DMS79 (cell line): ENCODE measurements at places on chromosomes 6 and 20.

DNA sequence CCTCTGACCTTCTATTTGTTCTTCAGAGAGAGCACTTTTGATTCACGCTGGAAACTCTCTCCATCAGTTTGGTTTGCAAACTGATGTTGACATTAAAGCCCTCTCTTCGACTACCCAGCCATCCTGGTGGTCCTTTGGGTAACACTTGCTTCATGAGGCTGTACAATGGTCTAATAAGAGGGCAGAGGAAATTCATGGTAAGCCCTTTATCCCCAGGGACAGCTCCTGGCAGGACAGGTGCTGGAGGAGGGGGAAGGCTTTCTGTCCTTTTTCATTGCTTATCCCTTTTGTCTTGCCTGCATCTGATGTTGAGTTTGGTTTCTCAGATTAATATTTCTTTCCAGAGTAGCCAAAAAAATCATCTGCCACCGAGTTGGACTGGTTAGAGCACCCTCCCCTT lies 52.1 kb upstream of the CD93 start:
- DNase-seq: no peak

GRCh38 chr6:169479783-169480495 lies 221.9 kb downstream of the WDR27 start:
- DNase-seq: no peak

GRCh38 chr20:59276938-59277337 lies 23.5 kb upstream of the EDN3 start:
- DNase-seq: no peak

DNA sequence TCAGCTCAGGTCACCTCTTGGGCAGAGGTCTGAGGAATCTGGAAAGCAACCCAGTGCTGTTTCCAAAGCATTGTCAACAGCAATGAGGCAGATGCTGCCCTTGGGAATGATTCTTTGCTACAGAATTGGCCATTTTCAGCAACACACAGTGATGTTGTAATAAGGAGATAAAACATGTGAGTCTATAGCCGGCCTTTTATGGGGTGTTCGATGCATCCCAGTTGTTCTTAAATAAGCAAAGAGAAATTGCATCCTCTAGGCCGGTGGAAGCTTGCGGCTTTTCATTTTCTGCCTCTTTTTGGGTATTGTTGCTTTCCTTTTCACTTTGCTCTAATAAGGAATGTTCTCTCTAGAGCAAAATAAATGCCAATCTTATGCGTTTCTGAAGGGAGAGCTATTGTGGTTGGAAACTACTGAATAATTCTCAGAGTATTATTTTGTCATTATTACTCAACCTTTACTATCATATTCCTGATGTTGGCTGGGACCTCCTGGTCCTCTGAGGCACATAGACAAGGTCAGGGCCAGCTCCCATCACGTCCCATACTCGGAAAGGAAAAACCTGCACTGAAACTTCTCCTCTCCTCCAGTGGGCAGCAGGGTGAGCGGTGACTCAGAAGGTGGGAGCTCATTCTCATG lies 214.2 kb downstream of the CDH26 start:
- DNase-seq: no peak

DNA sequence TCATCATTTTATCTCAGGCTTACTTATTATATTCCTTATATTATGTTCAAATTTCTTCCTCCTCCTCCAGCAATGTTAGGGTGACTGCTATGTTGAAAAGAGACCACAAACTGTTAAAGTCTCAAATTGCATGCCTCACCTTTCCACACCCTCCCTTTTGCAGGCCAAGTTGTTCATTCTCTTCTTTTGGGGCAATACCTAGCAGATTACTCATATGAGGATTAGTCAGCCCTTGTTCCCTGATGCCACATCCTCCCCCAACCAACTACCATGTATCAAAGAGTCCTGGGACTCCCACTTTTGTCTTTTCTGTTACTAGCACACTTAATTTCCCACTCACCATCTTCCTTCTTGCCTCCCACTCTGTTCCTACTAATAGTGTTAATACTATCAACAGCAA lies 434.7 kb downstream of the BCKDHB start:
- no peak for DNase-seq

GRCh38 chr6:100232781-100233573 lies 231.7 kb downstream of the SIM1 start:
- no peak for DNase-seq

DNA sequence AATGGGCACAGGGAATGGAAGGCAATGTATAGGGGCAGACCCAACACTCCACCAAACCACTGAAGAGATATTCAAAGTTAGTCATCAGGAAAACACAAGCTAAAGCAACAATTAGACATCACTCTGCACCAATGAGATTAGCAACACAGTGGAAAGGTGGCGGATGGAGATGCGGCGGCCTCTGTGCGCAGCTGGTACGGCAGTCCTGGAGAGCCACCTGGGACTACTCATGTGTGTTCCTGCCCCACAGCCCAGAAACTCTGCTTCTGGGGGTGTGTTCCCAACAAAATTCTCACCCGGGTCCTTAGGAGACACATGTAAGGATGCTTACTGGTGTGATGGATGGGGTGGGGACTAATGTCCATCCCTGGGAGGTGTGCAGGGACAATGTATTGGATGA lies 82.4 kb downstream of the DHX35 start:
- no peak for DNase-seq

DNA sequence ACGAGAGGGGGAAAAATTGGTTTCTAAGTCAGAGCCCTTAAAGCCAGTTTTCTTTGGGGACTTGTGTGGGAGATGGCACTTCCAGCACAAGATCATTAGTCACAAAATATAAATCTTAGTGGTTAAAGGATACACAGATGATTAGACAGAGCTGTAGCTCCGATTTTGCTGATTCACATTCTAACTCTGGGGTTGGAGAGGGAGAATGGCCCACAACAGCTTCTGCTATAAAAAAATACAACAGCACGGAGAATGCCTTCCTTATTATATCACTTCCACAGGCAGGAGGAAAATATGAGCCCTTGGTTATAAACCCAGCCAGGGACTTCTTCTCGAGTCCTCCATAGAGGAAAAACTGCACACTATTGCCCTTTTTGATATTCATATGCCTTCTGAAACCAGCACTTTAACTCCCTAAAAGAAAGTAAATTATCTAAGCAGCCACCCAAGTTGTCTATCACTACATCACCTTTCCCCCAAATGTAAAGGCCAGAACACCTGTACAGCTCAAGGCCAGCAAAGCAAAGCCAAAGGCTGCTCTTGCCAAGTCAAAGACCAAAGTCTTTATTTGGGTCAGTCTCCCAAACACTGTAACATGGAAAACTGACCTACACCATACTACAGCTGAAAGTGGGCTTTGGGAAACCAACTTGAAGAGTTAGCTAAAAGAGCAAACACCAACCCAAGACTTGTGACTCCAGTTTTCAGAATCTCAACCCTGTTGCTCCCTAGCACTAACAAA lies 10.4 kb downstream of the MRPL14 start:
- DNase-seq: no peak

- DNase-seq: no peak
Measured at GRCh38 chr6:49787176-49787575, at the start of gene PGK2. PGK2 (minus strand) TSS chr6:49787285; CDS start chr6:49787187, 98 bp downstream.

GRCh38 chr20:5074232-5074674 lies 45.5 kb downstream of the PCNA start:
- DNase-seq: no peak

DNA sequence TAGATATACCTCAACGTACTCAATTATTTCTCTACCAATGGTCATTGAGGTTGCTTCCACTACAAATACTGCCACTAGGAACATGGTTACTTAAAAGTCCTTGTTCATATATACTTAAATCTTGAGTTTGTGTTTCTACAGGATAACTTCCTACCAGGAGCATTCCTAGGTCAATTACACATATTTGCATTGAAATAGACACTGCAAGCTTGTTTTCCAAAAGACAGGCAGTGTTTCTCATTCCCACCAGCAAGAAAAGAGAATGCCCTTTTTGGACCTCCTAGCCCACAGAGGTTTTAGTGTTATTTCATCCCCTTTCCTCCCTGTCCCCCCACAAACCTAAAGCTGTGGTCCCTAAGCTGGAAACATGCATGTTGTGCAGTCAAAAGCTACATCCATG lies 177.3 kb downstream of the ID4 start:
- DNase-seq: no peak

- DNase-seq: no peak
Measured at GRCh38 chr6:30396833-30397479, 52.0 kb downstream of the RPP21 start.

DNA sequence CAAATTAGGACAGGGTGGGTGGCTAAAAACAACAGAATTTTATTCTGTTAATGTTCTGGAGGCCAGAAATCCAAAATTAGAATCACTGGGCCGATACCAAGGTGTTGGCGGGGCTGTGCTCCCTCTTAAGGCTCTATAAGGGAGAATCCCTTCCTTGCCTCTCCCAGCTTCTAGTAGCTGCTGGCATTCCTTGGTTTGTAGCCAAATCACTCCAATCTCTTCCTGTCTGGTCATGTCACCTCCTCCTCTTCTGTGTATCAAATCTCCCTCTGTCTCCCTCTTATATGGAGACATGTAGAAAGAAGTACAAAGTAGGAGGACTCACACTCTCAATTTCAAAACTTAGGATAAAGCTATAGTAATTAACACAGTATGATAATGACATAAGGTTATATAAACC lies 102.9 kb upstream of the SIRPA start:
- DNase-seq: no peak

DNA sequence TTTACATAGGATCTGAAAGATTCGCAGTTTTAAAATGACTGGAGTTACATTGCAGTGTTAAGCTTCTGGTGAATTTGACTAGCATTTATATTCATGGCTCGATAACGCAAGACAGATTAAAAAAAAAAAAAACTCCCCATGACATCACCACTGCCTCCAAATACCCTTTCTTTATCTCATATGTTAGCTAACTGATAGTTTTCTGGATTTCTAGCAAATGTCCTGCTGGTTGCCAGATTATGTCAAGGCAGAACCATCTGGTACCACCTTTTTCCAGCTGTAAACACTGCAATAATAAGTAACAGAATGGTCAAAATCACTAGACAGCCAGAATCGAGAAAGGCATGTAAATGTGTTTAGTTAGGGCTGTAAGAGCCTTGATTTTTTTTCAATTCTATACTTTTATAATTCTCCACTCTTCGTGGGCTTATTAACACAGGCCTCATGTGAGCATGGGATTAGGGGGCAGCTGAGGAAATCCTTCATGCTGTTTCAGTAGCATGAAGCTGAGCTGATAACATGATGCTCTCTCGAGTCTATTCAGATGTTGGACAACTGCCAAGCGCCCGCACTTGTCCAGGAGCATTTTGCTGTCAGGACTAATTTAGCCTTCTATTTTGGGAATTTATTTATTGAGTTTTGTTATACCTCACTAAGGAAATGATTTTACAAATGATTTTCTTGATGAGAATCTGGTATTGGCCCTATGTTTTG lies 166.0 kb upstream of the SCGN start:
- peak; percentile 77 for DNase-seq

DNA sequence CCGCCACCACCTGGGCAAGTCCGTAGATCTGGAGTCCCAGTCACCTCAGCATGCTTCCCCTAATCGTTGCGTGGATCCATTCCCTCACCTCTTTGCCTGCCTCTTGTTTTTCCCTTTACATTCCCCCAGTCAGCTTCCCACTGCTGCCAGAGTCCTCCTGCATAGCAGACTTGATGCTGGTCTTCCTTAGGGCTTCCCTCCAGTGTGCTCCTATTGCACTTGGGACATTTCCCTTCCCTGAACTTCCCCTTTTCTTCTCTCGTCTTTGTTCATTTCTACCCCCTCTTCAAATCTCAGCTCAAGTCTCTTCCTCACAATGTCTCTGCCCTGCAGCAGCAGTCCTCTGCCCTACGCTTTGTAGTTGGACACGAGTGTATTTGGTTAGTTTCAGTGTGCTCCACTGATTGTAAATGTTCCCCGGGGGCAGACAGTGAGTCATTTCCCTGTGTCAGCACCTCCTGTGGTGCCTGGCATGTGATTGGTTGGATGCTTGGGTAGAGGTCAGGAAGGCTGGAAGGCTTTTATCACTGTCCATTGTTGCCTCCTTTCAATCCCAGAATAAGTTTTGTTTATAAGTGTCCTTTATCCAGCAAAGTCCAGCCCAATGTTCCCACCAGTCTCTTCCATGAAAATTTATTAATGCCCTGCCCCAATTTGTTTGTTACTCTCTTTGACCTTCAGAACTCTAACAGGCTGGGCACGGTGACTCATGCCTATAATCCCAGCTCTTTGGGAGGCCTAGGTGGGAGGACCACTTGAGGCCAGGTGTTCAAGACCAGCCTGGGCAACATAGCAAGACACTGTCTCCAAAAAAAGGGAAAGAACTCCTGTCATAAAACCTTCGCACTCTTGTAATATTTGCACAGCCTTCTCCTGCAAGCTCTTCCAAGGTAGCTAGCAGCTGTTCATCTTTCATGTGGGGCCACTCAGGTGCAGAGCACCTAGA lies 38.3 kb downstream of the FAM120B start:
- DNase-seq: no peak
